ENCODE measurements at places on chromosomes 11 and 22. TPM values are rescaled to one million over a fixed set of nuclear protein-coding genes. Genes with fewer than 3 reads are reported as not detected.

- H3K36me3 ChIP-seq: no peaks in the 10 kb centered on the region
- no peak overlapping the region for H3K4me3 ChIP-seq
- no peaks in the 10 kb centered on the region for H3K4me1 ChIP-seq
- no peak for DNase-seq
- no peak overlapping the region for H3K27ac ChIP-seq
- peaks cover 23% of the 10 kb centered on the region for H3K27me3 ChIP-seq
Measured at GRCh38 chr11:113247221-113247620, 67.2 kb upstream of the TTC12 start.

DNA sequence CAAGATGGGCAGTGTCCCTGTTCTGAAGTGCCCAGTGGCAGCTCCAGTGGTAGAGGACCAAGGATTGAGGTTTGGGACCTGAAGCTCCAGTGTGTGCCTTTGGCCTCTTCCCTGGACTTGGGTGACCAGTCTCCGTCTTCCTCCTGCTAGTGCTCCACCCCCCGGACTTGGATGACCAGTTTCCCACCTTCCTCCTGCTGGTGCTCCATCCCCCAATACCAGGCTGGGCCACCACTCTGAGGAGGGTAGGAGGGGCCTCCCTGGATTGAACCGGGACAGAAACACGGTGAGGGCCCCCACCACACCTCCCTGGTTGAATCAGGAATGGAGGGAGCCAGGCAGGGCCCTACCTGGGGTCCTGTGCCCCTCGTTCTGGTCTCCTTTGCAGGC lies 10.9 kb upstream of the NEAT1 start:
- H3K4me3 ChIP-seq: no peak overlapping the region
- peaks cover 10% of the 10 kb centered on the region for H3K4me1 ChIP-seq
- no peak overlapping the region for H3K27ac ChIP-seq
- no peaks in the 10 kb centered on the region for H3K27me3 ChIP-seq

DNA sequence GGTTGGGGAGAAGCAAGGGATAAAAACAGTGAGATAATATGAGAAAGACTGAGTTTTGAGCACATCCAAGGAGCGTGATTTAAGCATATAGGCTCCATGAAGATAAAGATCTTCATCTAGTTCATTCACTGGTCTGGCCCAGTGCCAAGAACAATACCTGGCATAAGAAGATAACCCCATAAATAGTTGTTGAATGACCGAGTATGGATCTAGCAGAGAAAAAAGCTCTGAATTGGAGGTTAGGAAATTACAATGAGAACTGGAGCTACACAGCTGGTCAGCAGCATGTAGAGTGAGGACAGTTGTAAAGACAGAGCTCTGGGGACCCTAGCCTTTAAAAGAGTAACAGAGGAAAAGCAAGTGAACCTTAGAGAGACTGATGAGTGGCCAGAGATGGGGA lies 33.0 kb upstream of the PAK1 start:
- DNase-seq: no peak
- no peaks in the 10 kb centered on the region for H3K36me3 ChIP-seq
- H3K4me3 ChIP-seq: no peak overlapping the region
- no peak overlapping the region for H3K27ac ChIP-seq

DNA sequence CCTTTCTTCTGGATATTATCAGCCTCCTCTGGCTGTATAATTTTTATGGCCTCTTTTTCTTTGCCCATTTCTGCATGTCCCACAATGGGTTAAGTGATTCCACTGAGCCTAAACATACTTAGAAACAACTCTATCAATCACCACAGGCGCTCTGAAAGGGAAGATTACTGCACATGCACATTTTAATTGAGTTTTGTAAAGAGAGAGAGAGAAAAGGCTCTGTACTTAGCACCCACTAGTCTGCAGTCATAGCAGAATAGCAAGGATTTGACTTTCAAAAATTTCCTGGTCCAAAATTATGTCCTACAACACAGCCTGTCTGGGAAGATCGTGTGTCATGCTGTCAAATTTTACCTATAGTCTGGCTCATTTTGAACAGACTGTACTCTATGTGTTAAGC lies 758.5 kb downstream of the OPCML start:
- no peak for DNase-seq
- no peaks in the 10 kb centered on the region for H3K4me1 ChIP-seq
- H3K4me3 ChIP-seq: no peak overlapping the region
- no peak overlapping the region for H3K27ac ChIP-seq
- no peaks in the 10 kb centered on the region for H3K36me3 ChIP-seq

OR51E2 gene
- not detected for total RNA-seq

NCAM1 gene
- total RNA-seq: 0.09 TPM

All from K562 (cell line).